ENCODE measurements at places on chromosomes 3 and 15.

- DNase-seq: no peak
Measured at GRCh38 chr3:119600732-119601131, 3.0 kb downstream of the PLA1A start.

DNA sequence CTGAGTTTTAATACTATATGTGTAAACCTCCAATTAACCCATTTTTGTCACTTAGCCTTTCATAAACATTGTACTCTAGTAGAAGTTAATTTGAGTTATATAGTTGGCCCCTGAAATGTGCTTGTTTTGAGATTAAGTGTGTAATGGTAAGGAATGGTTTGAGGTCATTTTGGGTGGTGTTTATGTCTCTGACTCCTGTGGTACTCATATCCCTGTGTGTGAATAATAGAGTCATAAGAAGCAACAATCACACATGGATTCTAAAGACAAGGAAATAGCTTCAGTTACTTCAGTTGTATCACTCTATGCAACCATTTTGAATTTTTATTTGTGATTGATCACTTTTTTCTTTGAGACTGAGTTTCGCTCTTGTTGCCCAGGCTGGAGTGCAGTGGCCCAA is 408.5 kb downstream of the MFSD1 start:
- DNase-seq: no peak

- peak; percentile 14 for DNase-seq
Measured at GRCh38 chr3:108124337-108125152, 33.7 kb upstream of the CD47 start.

DNA sequence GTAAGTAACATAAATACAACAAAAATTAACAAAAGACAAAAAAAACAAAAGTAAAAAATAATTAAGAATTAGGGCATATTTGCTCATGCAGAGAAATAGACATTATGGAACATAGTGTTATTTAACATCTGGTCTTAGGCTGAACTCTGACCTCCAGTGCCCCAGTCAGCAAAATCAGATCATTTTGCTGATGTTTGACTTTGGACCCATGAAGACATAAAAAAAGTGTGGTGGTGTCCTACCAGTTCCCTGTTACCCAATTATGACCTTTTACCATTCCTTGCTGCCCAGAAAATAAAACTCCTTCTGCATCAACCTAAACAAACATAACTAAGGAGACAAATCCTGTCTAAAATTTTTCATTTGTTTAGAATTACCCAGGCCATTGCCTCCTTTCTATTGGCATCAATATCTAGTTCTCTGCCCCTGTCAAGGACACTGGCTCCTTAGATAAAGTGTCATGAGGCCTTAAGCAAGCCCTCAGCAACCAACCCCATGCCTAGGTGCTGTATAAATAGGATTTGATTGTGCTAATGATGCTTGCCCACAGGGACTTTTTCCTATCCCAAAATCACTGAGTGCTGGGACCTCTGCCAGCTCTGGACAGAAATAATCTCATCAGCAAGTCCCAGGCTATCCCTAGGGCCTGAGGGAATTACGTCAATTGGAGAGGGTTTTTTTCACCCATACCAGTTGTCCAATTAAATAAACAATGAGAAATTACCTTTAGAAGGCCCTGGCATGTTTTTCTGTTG is 334.5 kb upstream of the UMPS start:
- DNase-seq: no peak

DNA sequence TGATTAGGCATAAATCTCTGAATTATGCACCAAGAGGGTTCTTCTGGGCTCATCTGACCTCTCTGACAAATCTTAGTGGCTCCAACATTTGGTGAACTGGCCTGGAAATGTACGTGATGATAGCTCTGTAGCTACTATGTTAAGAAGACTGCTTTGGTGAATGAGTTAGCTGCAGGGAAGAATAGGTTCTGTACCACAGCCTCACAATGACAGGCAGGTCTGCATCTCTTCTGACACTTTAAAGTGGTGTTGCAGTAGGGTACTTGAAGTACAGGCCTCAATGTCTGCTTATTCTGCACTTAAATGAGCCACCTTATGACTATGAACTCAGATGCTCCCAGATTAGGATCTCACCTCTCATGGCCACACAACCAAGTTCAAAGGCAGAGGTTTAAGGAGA is 7.0 kb downstream of the FGF7 start:
- DNase-seq: no peak

DNA sequence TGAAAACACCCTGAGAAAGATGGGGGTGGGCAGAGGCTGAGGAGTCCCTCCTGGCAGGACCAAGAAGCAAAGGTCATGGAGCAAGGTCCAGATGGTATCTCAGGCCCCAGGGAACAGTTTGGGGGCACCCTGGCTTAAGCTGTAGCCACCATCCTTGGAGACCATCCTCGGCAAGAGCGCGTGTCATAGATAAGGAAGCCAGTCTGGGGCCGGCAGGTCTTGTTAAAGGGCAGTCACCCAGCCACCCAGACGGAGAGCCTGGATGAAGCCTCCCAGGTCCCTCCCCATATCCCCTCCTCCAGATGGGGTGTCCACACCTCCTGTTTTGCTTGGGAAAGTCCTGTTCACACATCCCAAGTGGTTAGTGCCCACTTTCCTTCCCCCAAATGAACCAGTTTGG is 191.1 kb downstream of the KLF13 start:
- no peak for DNase-seq

- no peak for DNase-seq
Measured at GRCh38 chr3:59425942-59426341, 376.1 kb upstream of the CFAP20DC start.
